ENCODE measurements at places on chromosomes 6 and 20.

DNA sequence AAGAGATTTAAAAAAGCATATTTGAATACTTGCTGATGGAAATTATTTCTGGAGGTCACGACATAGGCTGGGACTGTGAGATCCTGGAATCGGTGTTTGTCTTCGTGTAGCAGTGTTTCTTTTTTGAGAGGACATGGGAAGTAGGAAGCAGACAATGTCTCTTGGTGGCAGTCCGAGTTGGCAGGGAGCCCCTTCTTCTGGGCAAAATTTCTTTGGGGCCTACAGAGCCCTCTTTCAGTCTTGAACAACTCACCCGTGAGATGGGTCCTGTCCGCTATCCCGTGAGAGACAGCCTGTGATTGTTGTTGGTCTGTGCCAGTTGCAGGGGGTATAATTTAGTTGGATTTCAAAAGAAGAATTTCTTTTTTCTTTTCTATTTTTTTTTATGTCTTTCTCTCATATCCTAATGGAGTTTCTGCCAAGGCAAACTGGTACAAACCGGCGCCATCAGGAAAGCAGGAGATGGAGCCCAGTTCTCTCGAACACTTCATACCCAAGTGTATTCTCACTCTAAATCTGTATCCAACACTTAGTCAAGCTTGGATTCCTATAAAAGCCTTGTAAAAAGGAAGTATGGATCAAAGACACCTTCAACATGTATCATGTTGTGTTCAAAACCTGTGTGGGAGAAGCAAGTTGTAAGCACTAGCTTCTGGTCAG lies 785.1 kb downstream of the MAFB start:
- DNase-seq: no peak

DNA sequence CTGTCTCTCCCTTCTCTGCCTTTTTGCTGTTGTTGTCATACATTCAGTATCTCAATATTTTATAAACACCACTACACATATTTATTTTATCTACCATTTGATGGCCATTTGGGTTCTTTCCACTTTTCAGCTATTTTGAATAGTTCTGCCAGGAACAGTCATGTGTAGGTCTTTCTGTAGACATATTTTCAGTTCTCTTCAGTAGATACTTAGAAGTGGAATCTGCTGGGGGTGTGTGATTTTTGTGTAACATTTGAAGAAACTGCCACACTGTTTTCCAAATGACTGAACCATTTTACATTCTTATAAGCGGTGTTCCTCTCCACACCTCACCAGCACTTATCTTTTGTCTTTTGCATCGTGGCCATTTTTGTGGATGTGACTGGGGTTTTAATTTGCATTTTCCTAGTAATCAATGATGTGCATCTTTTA lies 197.7 kb downstream of the ARID1B start:
- no peak for DNase-seq

- DNase-seq: no peak
Measured at GRCh38 chr6:17662585-17662984, 44.1 kb downstream of the NUP153 start.

DNA sequence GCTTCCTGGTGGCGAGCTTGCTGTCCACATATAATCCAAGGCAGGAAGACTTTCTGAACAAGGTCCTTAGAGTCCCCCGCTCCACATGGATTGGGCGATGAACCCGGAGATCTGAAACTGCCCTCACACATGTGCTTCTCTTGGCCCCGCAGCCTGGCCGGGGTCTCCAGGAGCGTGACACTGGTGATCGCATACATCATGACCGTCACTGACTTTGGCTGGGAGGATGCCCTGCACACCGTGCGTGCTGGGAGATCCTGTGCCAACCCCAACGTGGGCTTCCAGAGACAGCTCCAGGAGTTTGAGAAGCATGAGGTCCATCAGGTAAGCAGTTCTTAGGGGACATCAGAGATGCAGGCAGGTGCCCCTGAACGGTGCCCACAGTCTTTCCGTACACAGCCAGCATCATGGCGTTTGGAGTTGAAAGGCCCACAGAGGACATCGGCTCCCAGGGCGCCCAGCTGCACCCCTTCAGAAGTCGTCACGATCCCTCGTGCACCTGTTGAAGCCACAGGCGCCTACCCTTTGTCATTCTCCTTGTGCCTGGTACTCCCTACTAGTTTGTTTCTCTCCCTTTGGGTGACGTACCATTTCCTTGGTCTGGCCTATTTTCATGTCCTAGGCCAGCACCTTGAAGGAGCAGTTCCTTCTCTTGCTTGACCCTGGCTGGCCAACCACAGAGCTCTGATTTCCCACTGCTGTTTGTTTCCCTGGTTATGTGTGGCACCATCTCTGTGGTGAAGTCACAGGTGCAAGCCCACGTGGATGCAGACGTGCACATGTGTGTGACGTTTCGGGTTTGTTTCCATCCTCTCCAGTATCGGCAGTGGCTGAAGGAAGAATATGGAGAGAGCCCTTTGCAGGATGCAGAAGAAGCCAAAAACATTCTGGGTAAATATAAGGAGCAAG lies 43.3 kb upstream of the IRF4 start:
- no peak for DNase-seq

- no peak for DNase-seq
Measured at GRCh38 chr6:116542426-116542825, 3.1 kb downstream of the TRAPPC3L start.

DNA sequence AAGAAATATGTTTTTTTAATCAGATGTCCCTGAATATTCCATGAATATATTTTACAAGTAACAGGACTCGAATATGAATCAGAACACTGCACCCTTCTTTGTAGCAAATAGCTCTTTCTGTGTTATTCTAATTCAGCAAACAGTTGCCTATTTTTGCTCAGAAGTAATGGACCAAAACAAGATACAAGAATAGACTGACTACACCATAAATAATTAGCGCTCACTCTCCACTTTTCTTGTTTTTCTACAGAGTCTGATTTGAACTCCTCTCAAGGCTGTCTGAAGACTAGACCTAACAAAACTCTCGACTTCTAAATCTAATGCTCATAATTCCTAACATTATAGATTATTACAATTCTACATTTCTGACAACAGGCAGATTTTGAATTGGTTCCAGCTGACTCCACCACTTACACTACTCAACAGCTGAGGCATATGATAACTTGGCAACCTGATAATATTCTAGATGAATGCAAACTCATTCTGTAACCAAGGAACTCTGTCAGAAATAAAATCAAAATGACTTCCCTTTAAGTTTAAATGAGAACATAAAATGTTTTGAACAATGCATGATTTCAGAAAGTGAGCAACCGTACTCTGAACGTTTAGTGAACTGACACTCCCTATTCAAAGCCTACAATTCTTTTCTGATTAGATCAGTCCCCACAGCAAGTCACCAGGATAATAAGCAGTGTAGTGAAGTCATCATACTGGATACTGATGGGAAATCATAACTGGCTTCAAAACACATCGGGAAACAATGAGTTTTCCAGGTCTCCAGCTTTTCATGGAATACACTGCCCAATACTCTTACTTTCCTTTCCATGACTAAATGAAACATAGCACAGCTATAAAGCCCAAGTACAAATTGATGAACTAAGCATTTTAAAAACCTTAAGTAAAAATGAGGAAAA lies 114.2 kb upstream of the BEND6 start:
- no peak for DNase-seq

DNA sequence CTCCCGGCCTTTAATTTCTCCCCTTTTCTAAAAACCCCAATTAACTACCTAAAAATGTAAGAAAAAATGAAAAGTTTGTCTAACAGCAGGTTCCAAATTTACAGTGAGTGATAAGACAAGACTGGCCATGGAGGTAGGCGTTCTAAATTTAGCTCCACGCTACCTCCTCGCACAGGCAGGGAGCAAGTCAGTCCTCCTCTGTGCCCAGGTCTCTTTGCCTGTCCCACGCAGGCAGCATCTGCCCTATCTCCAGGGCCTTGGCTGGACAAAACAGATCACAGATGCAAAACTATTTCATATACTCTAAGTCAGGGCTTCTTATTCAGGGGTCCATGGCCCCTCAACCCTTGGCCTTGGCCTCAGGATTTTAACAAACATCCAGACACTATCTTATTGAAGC lies 98.0 kb upstream of the JARID2 start:
- DNase-seq: no peak

GRCh38 chr6:136333824-136334464 lies 44.3 kb upstream of the BCLAF1 start:
- DNase-seq: no peak

GRCh38 chr6:119346936-119347335 lies 2.6 kb downstream of the MAN1A1 start:
- DNase-seq: no peak

- DNase-seq: no peak
Measured at GRCh38 chr6:19839237-19839546, 2.0 kb downstream of the ID4 start.

DNA sequence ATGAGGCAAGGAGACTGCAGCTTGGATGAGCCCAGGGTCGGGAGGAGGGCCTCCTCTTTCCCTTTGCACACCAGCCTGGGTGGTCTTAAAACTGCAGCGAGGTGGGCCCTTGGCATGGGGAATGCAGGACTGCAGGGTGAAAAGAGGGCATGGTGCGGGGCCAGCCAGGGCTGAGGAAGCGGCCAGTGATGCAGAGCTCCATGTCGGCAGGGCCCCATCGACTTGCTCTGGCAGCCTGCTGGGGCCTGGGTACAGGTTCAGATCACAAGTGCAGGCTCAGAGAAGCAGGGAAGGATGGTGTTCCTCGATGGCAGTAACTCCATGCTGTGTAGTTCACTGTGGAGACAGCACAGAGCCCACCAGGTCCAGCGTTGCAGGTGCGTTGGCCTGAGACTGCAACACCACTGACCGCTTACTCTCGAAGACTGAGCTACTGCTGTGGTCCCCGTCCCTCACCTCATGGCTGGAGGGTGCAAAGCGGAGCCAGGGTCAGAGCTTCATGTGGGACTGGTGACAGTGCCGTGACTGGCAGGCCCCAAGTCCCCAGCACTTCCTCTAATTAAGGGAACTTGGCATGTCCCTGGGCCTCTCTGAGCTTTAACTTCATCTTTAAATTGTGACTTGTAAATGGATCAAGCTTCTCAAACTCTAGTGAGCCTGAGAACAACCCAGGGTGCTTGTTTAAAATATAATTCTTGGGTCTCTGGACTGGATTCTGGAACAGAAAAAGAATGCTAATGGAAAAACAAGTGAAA lies 223.2 kb downstream of the SYNDIG1 start:
- DNase-seq: no peak

All from T follicular helper cell (primary cell).